Right cardiac atrium (tissue), 5 donors: ENCODE measurements at places on chromosomes 7 and 10. TPM values are rescaled to one million over a fixed set of nuclear protein-coding genes. Genes with fewer than 3 reads are reported as not detected.

DNA sequence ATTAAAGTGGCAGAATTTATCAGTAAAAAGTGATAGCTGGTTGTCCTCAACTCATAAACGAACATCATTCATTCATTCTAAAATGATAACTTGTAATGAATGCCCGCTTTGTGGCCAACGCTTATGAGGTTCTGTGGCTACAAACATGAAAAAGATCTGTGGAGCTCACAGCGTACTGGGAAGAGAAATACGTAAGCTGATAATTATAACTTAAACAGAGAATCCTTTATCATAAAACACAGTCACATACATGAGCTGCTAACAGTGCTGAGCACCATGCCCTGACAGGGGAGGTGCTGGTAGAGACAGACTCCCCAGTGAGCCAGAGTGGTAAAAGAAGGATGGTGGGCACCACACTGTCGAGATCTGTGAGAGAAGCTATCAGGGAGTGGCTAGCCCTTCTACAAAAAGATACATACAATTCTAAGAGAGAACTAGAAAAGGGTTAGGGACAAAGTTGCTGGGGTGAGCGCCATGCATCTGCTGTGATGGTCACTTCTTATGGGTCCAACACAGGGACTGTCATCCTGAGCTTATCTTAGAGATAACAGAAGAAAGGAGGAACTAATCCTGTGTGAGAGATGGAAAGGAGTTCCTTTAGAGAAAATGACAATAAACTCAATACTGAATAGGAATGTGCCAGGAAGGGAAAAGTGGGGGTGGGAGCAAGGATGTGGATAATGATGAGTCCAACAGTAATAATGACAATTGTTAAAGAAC, 106.7 kb downstream of the USP6NL start:
- no peak for DNase-seq

- no peak for DNase-seq
Observed at GRCh38 chr7:139774376-139774775, 3.4 kb downstream of the HIPK2 start.

Gene SPDYE17
- not detected for total RNA-seq

GRCh38 chr7:101972627-101973026, 155.2 kb downstream of the CUX1 start:
- peak; percentile 53 for DNase-seq

DNA sequence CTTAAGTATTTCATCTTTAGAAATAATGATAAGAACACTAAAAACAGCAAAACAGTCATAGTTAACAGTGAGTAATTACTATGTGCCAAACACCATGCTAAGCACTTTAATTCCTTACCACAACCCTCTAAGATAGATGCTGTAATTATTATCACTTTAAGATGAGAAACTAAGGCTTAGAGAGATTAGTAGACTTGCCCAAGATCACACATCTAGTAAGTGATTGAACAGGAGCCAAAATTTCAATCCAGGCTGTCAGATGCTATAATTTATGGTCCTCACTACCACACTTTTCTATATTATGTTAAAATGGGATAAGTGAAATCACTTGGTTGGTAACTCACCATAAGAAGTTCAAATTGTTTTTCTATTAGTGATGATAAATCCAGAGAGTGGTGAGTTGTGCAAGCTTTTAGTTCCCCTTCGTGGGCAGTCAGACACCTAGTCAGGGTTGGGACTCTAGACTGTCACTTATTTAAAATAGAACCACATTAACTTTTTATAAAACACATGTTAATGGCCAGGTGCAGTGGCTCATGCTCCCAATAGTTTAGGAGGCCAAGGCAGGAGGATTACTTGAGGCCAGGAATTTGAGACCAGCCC, 85.9 kb upstream of the GATA3 start:
- DNase-seq, result no peak
